NCI-H1694 (cell line): ENCODE measurements at places on chromosomes 7 and 10.

DNA sequence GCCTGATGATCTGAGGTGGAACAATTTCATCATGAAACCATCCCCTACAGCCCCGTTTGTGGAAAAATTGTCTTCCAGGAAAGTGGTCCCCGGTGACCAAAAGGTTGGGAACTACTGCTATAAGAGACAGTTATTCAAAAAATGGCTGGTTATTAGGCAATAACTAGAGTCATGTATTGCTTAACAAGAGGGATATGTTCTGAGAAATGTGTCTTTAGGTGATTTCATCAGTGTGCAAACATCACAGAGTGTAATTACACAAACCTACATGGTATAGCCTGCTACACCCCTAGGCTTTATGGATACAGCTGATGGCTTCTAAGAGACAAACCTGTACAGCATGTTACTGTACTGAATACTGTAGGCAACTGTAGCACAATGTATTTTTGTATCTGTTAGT, 71.3 kb upstream of the CSTF2T start:
- no peak for DNase-seq

- no peak for DNase-seq
These were observed 17.6 kb upstream of the AASS start for GRCh38 chr7:122161628-122162027.

DNA sequence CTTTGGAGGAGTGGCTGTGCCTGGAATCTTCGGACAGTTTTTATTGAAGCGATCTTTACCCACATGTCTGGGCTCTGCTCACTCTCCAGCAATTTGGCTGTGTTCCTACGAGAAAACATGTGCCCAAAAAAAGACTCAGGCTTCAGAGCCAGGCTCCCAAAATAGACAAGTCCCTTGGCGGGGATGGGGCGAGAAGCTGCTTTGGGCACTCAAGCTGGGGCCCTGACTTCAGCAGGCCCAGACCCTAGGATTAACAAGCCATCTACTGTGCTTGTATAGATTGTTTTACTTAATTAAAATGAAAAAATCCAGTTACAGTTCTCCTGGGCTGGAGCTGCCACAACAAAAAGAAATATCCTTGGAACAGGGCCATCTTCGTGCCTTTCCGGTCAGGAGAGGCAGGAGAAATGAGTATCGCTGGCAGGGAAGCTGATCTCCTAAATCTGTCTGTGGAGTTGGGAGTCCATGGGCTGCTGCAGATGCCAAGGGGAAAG, 51.4 kb upstream of the PDCD4 start:
- DNase-seq = no peak

- DNase-seq = no peak
These were observed 257.8 kb downstream of the PCLO start for GRCh38 chr7:82904871-82905270.

DNA sequence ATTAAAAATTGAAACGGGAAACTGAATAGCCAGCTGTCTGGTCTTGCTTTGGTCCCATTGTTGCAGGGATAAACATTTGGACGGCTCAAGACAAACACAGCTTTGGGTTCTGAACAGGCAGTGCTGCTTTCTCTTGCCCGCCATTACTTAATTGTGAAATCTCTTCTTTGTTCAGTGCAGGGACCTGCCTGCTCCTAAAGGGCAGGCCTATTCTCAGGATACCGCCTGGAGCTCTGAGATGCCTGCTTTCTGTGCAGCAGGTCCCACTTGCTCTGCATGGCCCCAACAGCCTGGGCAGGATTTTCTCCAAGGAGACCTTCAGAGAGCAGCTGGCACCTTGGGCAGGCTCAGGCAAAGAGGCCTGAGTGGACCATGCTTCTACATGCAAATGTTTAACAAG, 237.6 kb downstream of the KCNMA1 start:
- no peak for DNase-seq

- no peak for DNase-seq
These were observed 15.0 kb downstream of the MIOS start for GRCh38 chr7:7581531-7582179.

DNA sequence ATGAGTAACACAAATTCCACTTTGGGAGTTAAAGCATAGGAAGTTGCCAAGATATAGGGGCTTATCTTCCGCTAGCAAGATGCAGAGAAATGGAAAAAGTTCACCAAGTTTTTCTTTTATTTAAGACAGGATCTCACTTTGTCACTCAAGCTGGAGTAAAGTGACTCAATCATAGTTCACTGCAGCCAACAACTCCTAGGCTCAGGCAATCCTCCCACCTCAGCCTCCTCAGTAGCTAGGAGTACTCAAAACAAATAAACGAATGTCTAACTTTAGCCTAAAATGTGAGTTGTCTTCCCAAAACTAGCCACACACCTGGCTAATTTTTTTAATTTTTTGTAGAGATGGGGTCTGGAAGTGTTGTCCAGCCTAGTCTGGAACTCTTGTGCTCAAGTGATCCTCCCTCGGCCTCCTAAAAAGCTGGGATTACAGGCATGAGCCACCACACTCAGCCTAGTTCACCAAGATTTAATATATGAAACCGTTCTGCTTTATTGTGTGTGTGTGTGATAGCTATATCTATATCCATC, 9.9 kb downstream of the VIM start:
- DNase-seq = no peak

GRCh38 chr10:20596911-20597310, 300.2 kb downstream of the NEBL start:
- no peak for DNase-seq

- DNase-seq = peak; percentile 47
These were observed 28.0 kb downstream of the TMEM120A start for GRCh38 chr7:75966190-75966961.

DNA sequence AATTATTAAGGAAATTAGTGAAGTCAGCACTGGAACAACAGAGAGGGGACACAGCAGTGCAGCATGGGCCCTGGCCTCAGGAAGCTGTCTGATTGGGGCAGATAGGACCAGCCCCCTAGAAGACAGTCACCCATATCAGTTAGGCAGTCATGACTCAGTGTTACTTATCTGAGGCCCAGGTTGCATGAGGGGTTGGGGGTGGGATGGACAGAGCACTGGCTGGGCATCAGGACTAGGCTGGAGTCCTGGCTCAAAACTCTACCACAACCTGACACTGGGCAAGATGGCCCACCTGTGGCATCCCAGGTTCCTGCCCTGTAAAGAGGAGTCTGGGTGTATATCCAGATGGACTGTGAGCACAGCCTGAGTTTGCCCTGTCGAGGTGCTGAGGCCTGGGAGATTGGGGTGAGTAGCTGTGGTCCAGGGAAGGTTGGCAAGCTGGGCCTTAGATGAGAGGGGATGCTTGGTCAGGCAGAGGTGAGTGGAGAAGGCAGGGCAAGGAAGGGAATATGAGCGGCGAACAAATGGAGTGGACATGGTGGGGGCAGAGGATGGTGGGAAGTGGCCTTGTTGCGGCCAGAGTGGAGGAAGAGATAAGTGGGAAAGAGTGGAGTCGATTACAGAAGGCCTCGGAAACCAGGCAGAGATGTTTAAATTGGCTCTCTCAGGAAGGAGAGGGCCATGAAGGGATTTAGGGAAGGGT, 37.5 kb downstream of the HK1 start:
- no peak for DNase-seq

DNA sequence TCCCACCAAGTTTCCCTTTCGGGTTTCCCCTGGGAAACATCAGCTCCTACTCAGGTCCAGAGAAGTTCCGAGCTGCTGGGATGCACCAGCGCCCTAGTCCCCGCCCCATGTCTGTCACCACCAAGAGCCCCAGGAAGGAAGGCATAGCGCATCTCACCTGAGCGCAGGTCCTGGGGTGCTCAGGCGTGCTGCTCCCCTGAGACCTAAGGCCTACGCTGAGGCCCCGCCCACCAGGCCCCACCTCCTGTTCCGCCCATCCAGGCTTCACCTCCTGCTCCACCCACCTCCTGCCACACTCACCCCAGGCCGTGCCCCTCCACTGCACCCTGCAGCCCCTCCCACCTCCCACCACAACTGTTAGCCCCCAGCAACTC, 1.2 kb upstream of the TFR2 start:
- DNase-seq = no peak

DNA sequence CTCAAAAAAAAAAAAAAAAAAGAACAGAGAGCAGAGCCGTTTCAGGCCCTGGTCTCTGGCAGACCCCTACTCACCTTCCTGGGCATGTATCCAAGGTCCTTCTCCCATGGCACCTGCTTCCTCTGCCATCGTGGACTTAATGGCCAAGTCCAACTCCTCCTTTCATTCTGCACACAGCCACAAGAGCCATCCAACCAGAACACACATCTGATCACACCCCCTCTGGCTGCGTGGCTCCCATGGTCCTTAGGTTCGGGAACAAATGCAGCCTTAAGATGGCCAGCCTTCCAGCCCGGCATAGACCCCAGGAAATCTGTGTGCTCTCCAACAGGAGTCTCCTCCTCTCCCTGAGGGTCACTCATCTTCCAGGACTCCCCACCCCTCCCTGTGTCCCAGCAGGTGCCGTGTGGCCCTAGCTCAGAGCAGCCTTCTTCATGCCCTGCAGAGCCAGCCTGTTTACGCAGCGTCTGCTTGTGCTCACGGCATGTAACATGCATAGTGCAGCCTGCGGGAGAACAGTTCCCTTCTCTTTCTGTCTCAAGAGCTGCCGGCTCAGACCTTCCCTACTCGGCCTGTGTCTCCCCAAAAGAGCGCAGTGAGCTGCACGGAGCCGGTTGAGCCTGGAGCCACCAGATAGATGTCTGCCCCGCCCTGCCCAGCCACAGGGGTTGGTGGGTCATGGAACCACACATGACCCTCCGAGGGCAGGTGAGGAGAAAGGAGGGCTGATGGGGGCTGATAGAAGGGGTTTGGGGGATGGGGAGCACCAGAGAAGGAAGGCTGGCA, 157.3 kb downstream of the NRF1 start:
- no peak for DNase-seq

DNA sequence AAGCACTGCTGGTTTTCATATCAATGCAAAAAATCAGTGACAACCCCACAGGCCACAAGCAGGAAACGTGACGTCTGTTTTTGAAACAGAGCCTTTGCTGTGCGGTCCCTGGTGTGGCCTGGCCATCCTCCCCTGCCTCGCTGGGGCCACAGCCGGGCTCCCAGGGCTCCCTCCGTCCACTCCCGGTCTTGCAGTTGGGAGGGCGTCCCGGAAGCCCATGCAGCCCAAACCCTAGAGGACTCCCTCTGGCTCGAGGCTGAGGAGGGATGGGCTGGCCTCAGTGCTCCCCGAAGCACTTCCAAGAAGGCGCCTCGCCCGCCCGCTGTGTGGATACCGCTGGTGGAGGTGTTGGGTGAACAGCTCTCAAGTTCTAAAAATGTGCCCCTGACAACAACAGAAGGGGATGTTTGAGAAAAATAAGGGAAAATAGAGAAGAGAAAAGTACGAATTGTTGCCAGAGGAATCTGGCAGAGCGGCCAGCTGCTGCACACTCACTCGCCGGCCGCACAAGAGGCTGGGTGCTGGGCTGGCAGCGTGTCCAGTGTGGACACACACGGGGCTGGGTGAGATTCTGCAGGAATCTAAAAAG, 73.5 kb downstream of the ZRANB1 start:
- DNase-seq = no peak

GRCh38 chr7:159195946-159196345, 51.3 kb upstream of the VIPR2 start:
- no peak for DNase-seq

DNA sequence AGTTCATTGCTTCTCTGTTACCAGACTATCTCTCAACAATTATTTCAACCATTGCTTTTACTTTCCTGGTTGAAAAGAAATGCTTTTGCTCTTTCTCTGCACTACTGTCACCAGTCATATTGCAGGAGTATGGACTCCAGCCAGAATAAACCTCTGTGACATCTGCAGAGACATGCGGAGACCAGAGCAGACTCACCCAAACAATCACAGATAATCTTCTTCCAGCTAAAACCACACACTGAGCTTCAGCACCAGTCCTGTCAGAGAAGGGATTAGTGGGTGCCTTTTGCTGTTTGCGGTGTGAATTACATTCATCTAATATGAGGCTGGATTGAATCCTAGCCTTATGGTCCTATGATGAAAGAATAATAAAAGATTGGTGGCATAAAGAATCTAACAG, 258.6 kb downstream of the CNTNAP2 start:
- DNase-seq = peak; percentile 86

DNA sequence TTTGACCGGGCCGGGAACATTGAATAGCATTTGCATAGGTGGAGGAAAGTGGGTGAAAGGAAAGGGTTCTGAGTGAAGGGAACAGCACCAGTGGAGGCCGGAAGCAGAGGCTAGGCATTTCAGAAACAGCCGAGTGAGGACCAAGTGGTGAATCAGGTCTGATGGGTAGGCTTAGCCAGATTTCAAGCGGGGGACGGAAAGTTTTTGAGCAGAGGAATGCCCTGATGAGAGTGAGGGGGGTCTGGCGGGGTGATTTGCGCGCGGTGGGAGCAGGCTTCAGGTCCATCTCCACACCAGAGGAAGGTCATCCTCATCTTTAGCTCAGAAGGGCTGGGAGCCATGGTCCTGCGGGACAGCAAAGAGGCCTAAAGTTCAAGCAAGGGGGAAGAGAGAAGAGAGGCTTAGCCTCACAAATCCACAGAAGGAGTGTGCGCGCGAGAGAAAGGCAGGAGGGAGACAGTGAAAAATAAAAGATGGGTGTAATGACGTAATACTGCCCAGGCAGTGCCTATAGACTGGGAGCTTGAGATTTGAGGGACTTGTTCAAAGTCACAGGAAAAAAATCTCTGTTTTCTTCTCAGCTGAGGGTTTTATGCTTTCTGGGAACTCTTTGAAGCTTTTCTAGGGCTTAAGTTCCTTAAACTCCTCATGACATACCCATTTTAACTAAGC, 1.0 kb upstream of the DENND2A start:
- DNase-seq = no peak

DNA sequence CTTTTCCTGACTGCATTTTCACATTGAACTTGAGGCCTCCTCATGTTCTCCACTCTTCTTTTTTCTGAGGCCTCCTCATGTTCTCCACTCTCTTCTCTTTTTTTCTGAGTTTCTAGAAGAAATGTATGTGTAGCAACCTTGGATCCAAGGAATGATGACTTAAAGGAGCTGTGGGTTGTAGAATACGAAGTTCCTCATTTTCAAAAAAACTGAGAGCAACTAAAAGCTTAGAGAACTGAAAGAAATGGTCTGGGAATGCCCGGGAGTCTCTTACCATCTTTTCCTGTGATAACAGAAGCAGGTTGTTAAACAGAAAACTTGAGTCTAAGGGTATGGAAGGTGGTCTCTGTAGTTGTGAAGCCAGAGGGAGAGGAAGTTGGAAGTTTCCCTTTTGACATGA, 32.8 kb downstream of the MRPS33 start:
- DNase-seq = no peak

- no peak for DNase-seq
These were observed 16.2 kb upstream of the MRC1 start for GRCh38 chr10:17792991-17793390.

- no peak for DNase-seq
These were observed 311.6 kb upstream of the LRRN3 start for GRCh38 chr7:110779339-110779738.

DNA sequence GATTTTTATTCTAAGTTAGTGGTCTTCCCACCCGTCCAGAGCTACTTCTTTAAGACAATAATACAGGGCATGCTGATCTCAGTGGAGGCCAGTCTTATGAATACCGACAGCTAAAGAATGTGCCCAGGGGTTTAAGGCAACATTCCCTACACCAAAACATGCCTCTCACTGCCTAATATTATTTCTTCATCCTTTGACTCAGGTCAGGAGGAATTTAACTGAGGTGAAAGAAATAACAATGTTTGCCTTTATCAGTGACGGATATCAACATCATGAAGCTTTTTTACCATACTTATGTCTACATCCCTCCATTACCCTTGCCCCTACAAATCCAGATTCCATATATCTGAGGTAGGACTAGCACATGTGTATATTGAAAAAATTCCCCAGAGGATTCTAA, 33.3 kb upstream of the TES start:
- no peak for DNase-seq

- no peak for DNase-seq
These were observed 238.8 kb upstream of the LYZL1 start for GRCh38 chr10:29050081-29050480.

- no peak for DNase-seq
These were observed 117.6 kb downstream of the TSPAN12 start for GRCh38 chr7:120740348-120740747.
